DMS153 (cell line): ENCODE measurements at places on chromosomes 1 and 21.

DNA sequence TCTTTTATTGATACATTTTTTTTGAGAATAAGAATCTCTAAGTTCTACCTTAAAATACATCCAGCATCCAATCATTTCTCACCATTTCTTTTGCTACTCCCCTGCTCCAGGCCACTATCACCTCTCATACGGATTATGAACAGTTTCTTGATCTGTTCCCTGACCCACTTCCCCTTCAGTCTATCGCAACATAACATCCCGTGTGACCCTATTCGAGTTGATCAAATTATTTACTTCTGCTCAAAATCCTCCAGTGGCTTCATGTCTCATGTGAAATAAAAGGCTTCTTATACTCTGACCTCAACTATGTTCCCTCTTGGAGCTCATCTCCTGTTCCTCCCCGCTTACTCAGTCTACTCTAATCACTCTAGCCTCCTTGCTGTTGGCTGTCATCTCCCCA, 5.2 kb downstream of the ALG14 start:
- no peak for DNase-seq

GRCh38 chr21:38159355-38159754, 97.4 kb upstream of the KCNJ15 start:
- peak; percentile 8 for DNase-seq

GRCh38 chr1:59230622-59231021, 66.3 kb upstream of the FGGY start:
- DNase-seq: no peak

DNA sequence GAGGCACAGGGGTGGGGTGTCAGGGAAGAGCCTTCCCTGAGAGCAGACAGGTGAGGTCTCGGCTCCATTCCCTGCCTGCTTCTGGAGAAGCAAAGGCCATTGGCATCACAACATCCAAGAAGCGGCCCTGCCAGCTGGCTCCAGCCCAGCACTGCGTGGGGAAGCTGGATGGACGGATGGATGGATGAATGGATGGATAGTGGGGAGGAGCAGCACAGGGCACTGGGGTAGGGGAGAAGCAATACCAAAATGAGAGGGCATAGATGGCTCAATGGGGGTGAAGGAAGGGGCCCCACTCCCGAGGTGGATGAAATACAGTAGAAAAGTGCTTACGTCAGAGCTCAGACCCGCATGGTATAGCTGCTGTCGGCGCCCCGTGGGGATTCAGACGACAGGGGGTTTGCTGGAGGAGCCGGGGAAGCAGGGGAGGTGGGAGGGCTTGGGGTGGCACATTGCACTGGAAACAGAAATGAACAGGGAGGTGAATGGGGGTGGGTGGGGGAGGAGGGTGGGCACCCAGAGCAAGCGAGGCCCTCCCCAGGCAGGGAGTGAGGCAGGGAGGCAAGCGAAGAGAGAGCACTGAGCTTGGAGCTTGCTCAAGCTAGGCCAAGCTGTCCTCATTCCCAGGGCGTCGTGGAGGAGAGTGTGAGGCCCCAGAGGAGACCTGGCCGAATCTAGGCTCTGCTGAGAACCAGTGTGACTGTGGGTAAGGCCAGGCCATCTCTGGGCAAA, 9.5 kb upstream of the GOLT1A start:
- DNase-seq: no peak

DNA sequence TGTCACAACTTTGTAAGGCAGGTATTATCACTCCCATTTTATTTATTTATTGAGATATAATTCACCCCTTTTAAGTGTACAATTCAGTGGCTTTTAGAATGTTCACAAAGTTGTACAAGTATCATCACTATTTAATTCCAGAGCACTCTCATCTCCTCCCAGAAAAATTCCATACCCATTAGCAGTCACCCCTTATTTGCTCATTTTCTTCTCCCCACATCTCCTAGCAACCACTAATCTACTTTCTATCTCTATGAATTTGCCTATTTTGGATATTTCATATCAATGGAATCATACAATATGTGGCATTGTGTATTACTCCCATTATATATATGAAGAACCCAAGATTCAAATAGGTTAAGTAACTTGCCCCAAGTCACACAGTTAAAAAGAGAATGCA, 7.0 kb downstream of the DSTYK start:
- DNase-seq: no peak
